NCI-H187 (cell line): ENCODE measurements at places on chromosomes 12 and 14.

GRCh38 chr14:100030452-100031153 lies 34.6 kb upstream of the EVL start:
- DNase-seq, result no peak

DNA sequence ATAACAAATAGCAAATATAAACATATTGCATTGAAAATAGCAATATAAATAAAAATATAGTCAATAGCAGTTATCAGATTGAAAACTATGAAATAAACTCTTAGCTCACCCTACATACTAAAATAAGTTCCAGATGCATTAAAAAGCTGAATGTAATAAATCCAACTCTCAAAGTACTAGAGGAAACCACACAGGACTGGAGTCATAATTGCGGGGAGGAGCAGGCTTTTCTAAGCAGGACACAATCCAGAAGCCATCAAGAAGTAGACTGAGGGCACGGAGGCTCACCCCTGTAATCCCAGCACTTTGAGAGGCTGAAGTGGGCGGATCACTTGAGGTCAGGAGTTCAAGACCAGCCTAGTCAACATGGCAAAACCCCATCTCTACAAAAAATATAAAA lies 22.2 kb downstream of the GSC start:
- no peak for DNase-seq

DNA sequence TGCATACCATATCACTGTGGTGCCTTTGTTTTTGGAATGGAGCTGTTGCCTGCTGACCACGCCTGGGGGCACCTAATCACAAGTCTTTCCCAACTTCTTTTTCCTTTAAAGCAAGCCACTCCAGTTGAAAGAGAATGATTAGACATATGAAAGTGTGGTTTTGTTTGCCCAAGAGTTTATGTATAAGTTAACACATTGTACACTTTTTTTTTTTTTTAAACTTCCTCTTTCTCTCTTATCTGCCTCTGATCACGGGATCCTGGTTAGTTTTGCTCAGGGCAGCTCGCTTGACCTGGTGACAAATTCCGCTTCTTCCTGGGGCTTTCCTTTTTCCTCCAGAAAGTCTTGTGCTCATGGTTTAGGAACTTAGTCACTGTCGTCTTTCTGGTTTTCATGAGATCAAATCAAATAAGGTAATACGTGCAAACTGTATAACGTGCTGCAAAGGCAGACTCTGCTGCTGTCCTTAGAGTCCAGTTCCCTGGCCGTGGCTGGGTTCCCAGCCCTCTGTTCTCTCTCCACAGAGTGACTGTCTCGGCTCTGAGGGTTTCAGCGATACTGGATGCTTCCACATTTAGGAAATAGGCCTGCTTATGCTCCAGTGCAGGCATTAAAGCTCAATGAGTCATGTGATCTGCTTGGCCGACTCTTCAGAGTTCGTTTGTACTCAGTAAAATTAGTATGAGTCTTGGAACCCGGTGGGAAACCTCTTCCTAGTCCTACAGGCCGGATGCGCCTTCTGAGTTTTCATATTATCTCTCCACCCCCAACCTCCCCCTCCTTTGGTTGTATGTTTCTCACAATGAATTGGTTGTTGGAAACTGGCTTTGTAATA lies 15.2 kb downstream of the RASSF3 start:
- DNase-seq, result no peak

DNA sequence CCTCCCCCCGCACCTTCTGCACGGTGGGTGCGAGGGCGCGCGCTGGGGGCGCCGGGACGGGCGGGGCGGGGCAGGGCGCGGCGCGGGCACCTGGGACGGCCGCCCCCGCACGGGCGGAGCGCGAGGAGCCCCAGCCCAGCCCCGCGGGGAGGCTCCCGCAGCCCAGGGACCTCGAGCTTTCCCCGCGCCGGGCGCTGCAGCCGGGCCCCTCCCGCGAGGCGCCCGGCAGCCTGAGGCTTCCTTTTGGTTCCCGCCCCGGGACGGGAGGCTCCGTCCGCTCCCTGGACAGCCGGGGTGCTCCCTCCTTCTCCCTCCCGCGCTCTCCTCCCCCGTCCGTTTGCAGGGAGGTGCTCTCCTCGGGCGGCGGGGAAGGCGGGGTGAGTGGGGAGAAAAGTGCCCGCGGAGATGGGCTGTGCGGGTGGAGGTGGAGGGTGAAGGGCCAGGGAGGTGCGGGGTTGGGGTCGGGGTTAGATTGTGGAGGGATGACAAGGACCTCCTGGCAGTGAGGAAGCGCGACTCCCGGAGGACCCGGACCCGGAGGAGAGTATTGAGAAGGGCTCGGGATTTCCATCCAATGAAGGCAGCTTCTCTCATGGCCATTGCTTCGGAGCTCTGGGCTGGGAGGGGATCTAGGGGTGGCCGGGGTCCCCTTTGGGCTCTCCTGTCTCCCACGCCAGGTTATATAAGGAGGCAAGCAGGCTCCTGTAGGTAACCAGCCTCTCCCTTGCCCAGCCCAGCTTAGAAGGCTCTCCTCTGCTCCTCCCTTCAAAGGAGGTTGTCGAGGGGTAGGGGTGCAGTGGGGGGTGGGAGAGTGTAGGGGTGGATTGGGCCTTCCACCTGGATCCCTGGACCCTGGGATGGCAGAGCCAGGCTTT lies 645 bp downstream of the JDP2 start:
- no peak for DNase-seq

- DNase-seq, result no peak
Observed at GRCh38 chr12:80509781-80510556, 65.9 kb downstream of the PTPRQ start.

DNA sequence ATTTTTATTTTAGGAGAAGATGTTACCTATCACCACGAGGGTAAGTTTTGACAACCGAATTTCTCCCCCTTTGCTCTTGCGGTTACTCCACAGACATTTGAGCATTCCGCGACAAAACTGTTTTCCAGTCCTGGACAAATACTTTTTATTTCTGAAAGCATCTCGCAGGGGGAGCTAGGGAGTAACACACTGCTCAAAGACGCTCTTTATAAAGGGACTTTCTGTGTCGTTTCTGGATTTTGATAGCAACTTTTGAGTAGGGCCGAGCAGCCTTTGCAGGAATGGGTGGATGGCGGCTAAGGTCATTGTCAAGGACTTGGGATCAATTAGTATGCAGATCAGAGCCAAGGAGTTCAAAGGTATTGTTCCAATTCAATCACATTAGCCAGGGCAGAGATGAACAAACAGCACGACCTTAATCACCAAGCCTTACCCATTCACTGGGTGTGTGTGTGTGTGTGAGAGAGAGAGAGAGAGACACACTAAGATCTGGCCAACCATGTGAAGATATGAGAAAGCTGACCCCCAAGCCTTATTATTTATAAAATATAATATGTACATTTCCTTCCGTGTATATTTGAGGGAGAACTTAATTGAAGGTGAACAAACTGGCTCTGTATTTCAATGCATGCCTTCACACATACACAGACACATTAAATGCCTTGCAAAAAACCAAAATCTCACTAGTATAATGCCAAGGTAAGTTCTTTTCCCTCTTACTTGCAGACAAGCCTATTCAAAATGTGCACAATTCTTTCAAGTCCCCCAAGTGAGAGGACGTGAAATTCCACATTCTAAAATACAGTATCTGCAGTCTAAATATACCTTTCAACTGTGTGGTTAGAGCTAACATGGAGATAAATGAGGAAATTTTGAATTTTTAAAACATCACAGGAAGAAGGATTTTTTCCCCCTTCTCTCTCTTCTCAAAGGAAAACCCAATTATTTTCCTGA lies 613.8 kb downstream of the VRK1 start:
- no peak for DNase-seq

DNA sequence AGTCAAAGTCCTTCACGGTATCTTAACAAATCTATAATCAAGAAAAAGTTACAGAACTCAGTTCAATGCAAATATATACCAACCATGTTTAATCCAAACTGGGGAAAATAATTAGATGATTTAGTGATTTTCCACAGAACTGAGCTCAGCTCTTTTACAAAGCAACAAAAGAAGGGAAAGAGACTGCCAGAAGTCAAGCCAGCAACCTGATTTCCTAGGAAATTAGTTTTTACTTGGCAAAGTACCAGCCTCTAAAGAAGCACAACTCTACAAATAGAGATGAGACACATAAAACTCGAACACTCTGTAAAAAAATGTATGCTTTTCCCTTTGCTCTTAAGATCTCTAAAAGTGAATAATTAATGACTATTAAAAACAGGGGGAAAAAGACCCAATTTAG lies 19.4 kb downstream of the NUMB start:
- no peak for DNase-seq

GRCh38 chr12:19652386-19652785 lies 213.1 kb downstream of the AEBP2 start:
- DNase-seq, result no peak

DNA sequence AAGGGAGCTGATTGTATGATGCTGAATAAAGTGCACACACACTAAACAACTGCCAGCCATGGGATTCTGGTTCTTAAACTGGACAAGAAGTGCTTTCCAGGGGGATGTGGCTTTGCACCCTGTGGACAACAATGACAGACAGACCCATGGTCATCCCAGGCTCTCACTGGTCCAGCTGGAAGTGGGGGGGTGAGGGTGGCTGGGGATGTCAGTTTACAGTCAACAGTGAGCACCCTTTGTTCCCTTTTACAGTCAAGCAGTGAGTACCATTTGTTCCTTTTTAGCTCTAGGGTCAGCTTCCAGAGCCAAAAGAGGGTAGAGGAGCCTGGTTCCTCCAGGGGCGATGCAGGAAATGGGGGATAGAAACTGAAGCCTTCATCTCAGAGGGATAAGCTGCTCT lies 100.7 kb downstream of the SMOC1 start:
- DNase-seq, result no peak

DNA sequence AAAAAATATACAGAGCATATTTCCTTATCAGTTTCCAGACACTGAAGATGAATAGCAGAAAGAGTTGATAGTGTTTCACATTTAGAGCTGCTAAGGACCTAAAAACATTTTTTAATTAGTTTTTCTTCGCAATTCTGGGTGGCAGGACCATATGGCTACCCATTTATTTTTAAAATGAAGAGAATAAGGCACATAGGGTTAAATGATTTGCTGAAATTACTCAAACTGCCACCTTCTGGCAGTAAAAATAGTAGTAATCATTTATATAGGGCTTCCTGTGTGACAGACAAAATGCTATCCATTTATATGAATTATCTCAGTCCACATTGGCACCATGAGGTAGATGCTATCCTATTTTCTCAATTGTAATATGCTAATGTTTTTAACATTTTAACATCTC lies 108.6 kb upstream of the CCDC196 start:
- no peak for DNase-seq

- DNase-seq, result no peak
Observed at GRCh38 chr12:80598004-80598606, 109.3 kb upstream of the MYF6 start.

- DNase-seq, result no peak
Observed at GRCh38 chr12:123059500-123059899, 79.0 kb downstream of the ARL6IP4 start.

GRCh38 chr14:73760598-73761586 lies 46.7 kb upstream of the PNMA1 start:
- DNase-seq, result no peak

- no peak for DNase-seq
Observed at GRCh38 chr14:23385642-23386265, 8.9 kb downstream of the CMTM5 start.

GRCh38 chr12:130830246-130830551 lies 8.9 kb downstream of the STX2 start:
- DNase-seq, result no peak

- DNase-seq, result no peak
Observed at GRCh38 chr12:98418357-98419075, 96.9 kb upstream of the TMPO start.

- no peak for DNase-seq
Observed at GRCh38 chr12:26746121-26746714, 86.8 kb downstream of the ITPR2 start.

GRCh38 chr14:102857444-102857843 lies 65.0 kb upstream of the AMN start:
- DNase-seq, result no peak

- no peak for DNase-seq
Observed at GRCh38 chr12:28512876-28513275, 322.6 kb downstream of the CCDC91 start.

- DNase-seq, result no peak
Observed at GRCh38 chr12:31835276-31835882, 106.6 kb upstream of the AMN1 start.

DNA sequence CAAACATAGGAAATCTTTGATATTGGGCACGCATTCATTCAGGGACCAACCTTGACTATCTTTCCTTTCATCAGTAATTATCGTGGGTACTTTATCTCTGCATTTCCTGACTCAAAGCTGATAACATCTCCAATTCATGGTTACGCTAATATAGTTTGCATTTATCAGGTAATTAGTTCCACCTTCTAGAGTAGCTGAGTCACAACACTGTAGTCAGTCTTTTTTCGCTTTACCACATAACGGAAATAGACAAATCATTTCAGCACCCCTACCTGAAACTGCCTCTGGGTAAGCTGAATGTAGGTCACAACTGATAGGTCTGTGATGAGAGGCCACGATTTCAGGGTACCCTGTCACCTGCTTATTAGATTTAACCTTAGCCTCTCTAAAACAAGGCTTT lies 36.7 kb upstream of the IL22 start:
- DNase-seq, result no peak

- no peak for DNase-seq
Observed at GRCh38 chr14:61153431-61153830, 127.7 kb downstream of the TMEM30B start.

- DNase-seq, result no peak
Observed at GRCh38 chr12:19908830-19909229, 459.5 kb upstream of the PDE3A start.

- DNase-seq, result no peak
Observed at GRCh38 chr14:92105893-92106142, 564 bp downstream of the ATXN3 start.

DNA sequence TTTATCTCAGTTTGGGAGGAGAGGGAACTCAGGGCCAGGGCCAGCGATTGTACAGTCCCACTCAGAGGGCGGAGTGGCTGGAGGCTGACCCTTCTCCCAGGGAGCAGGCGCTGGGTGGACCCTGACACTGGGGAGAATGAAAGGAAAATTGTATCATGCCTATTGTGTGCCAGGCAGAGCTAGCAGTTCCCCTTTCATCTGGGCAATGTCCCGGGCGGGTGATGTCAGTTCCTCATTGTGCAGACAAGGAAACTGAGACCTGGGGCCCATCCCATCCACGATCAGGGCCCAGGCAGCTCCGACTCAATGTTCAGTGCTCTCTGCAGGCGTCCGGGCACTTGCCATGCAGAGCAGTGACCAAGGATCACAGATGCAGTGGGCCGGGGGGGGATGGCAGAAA lies 101.9 kb upstream of the RTL1 start:
- no peak for DNase-seq
